ENCODE measurements at places on chromosomes 7 and 10. TPM values are rescaled to one million over a fixed set of nuclear protein-coding genes. Genes with fewer than 3 reads are reported as not detected.

- no peaks in the 10 kb centered on the region for H3K36me3 ChIP-seq
- no peaks in the 10 kb centered on the region for H3K27me3 ChIP-seq
- H3K27ac ChIP-seq, result peak overlapping the region; percentile 90
- H3K4me1 ChIP-seq, result peaks cover 5% of the 10 kb centered on the region
Observed at GRCh38 chr10:4826792-4827324, 851 bp downstream of the AKR1E2 start.

DNA sequence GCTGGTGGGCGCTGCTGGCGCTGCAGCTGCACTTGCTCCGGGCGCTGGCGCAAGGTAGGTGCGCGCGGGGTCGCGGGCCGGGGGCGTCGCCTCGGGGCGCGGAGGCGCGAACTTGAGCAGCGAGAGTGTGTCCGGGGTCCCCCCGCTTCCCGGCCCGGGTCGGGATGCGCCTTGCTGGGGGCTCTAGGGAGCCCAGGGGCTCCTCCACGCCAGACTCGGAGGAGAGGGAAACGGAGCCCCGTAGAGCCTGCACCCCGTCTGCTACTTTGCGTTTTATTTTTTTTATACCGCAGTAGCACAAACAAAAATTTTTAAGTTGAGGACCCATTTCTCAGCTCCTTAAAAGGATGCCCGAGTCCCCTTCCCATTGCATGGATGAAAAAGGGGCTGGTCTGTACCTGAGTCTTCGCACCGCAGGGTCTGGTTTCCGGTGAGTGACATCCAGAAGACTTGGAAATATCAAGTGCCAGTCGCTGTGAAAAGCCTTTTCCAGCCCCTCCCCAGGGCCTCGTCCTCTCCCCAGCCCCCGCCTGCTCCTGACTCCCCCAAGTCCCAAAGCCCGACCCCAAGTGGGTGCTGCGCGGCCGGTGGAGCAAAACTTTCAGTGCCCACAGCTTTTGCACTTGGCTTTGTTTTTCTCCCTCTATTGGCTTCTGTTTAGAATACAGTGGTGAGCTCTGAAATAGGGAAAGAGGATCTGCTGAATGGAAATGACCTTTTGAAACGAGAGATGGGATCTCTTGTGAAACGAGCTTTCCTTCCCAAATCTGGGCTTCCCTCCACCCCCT is 973 bp downstream of the SDK1 start:
- H3K27ac ChIP-seq, result peak overlapping the region; percentile 79
- DNase-seq, result no peak

GRCh38 chr10:72065439-72066025 is 22.8 kb downstream of the SPOCK2 start:
- no peak overlapping the region for H3K4me3 ChIP-seq
- H3K4me1 ChIP-seq, result no peaks in the 10 kb centered on the region
- H3K36me3 ChIP-seq, result no peaks in the 10 kb centered on the region
- H3K27me3 ChIP-seq, result no peaks in the 10 kb centered on the region

DNA sequence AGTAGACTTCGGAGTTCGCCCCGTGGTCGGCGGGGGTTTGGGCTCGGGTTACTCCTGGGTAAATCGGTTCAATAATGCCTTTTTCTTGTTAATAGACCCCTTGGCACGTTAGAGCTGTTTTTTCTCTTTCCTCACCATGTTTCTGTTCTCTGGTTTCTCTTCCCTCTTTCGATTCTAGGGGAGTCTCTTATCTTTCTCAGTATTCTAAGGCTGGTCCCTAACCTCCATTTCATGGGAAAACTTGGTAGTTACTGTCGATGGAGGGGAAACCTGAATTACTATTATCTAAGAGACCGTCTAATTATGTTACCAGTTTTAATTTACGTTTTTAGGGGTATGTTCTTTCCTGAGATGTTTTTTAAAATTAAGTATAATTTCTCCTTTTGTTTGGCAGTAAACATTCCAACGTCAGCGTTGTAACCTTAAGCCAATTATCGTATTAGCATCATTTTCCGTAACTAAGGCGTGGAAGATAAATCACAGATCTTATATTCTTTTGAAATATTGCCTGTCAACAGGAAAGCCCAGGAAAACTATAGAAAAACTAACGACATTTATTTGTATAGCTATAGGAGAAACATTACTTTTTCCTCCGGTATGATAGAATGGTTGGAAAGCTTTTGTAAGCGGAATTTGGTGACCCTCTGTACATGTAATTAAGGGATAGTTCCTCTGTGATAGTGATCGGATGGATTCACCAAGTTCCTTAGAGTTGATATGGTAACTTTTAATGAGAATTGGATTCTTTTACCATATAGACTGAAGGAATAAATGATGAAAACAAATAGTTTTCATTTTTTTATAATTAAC is 847 bp downstream of the BTAF1 start:
- no peaks in the 10 kb centered on the region for H3K27me3 ChIP-seq
- peak overlapping the region; percentile 89 for H3K4me3 ChIP-seq
- peaks cover 13% of the 10 kb centered on the region for H3K4me1 ChIP-seq
- H3K36me3 ChIP-seq, result no peaks in the 10 kb centered on the region
- DNase-seq, result no peak

DNA sequence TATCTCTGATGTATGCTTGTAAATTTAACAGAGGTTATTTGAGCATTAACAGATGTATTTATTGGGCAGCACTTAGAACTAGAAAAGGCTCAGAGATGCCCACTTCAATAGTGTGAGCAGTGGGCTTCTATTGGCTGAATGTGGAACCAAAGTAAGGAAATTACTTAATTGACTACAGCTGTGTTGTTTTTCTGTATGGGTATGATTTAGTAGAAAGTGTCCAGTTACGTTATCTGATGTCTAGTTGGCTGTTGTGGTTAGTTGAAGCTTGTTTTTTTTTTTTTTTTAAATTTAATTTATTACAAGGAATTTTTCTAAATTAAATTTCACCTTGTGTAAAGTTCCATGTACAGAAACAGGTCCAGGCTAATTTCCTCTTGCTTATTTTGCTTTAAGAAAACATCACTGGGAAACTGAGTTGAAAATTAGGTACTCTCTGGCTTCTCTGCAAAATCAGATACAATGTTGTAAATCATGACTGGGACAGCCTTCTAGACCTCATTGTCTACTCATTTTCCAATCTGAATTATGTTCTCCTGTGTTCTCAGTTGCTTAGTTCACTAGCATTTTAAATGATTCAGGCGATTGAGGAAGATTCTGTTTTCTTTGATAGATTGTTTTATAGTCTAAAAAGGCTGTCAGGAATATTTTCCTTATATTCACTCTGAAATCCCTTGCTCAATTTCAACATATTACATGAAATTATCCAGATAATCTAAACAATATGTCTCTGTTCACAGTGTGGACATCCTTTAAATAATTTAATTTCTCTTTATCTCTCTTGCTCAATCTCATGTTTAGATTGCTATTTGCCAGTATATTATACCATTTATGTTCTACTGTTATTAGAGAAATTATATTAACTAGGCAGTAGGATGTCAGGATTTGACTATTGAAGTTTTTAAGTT is 53.0 kb downstream of the PHF14 start:
- DNase-seq, result no peak
- no peak overlapping the region for H3K27ac ChIP-seq
- peaks cover 18% of the 10 kb centered on the region for H3K36me3 ChIP-seq
- no peaks in the 10 kb centered on the region for H3K27me3 ChIP-seq
- H3K4me1 ChIP-seq, result no peaks in the 10 kb centered on the region

GRCh38 chr10:82211346-82211745 is 336.4 kb downstream of the NRG3 start:
- no peak overlapping the region for H3K4me3 ChIP-seq
- H3K27ac ChIP-seq, result no peak overlapping the region
- H3K4me1 ChIP-seq, result no peaks in the 10 kb centered on the region
- no peaks in the 10 kb centered on the region for H3K27me3 ChIP-seq

GRCh38 chr7:55427342-55427741 is 62.2 kb downstream of the LANCL2 start:
- no peak overlapping the region for H3K27ac ChIP-seq
- peaks cover 15% of the 10 kb centered on the region for H3K36me3 ChIP-seq
- H3K27me3 ChIP-seq, result no peaks in the 10 kb centered on the region
- H3K4me3 ChIP-seq, result no peak overlapping the region
- DNase-seq, result no peak
- H3K4me1 ChIP-seq, result no peaks in the 10 kb centered on the region

DNA sequence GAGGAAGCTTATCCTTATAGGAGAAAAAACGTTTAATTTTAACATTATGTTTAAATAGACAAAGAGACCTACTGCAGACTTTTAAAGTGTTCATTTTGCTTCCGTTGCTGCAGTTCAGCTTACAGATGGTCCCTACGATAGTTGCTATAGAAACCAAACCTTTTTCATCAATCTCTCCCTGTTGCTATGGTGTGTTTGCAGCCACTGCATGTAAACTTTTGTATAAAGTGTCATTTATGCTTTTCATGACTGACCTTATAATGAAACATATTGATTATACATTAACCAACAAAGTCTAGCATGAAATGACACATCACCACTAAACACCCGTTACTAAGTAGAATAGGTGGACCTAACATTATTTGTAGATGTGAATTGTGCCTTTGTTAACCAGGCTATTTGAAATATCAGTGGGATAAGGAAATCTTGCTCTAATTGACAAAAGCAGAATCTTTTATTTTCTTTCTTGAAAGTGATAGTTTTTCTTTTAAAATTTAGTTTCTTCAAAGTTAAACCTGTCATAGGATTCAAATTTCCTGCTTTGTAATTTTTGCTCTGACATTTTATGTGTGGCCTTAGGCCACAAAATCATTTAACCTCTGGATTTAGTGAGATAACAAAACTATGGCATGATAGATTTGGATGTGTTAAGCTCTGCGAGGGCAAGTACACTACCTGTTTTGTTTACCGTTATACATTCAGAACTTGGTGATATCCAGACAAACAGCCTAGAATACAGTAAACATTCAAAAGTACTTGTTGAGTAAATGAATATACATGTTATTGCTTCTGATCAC is 64.0 kb downstream of the CACNB2 start:
- no peaks in the 10 kb centered on the region for H3K27me3 ChIP-seq
- H3K27ac ChIP-seq, result no peak overlapping the region
- H3K4me3 ChIP-seq, result no peak overlapping the region
- DNase-seq, result no peak
- no peaks in the 10 kb centered on the region for H3K36me3 ChIP-seq

DNA sequence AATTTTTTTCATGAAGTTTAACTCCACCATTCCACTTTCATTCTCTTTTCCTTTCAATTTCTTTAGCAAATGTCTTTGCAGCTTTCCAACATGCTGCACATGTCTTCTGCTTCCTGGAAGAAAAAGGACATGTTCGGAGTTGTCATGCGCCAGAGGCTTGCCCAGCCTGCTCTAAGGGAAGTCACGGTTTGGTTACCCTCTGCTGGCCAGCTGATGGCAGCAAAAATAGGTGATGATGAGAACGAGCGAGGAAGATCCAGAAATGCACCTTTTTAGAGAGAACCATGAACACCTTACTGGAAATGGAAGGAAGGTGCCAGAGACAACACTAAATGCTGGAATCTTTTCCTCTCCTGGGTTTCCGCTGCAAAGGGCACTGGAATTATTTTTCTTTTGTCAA is 4.9 kb upstream of the ZSCAN21 start:
- no peak overlapping the region for H3K4me3 ChIP-seq
- H3K27ac ChIP-seq, result no peak overlapping the region
- no peak for DNase-seq
- H3K27me3 ChIP-seq, result no peaks in the 10 kb centered on the region
- H3K4me1 ChIP-seq, result peaks cover 3% of the 10 kb centered on the region

DNA sequence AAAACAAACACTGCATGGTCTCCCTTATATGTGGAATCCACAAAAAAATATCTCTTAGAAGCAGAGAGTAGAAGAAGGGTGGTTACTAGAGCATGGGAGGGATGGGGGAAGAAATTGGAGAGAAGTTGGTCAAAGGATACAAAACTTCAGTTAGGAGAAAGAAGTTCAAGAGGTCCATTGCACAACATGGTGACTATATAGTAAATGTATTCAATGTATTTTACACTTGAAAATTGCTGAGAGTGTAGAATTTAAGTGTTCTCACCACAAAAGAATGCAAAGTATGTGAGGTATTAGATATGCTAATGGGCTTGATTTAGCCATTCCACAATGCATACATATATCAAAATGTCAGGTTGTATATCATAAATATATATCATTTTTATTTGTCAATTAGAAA is 232.0 kb upstream of the CELF2 start:
- H3K4me1 ChIP-seq, result no peaks in the 10 kb centered on the region
- H3K4me3 ChIP-seq, result no peak overlapping the region
- no peaks in the 10 kb centered on the region for H3K27me3 ChIP-seq
- H3K36me3 ChIP-seq, result no peaks in the 10 kb centered on the region

- H3K4me3 ChIP-seq, result no peak overlapping the region
- H3K36me3 ChIP-seq, result no peaks in the 10 kb centered on the region
- DNase-seq, result no peak
Observed at GRCh38 chr10:130807096-130807495, 504.4 kb downstream of the TCERG1L start.

GRCh38 chr7:78476851-78477405 is 678.4 kb downstream of the PHTF2 start:
- no peaks in the 10 kb centered on the region for H3K36me3 ChIP-seq
- no peaks in the 10 kb centered on the region for H3K27me3 ChIP-seq
- H3K27ac ChIP-seq, result no peak overlapping the region
- H3K4me3 ChIP-seq, result no peak overlapping the region
- H3K4me1 ChIP-seq, result peaks cover 9% of the 10 kb centered on the region
- no peak for DNase-seq

GRCh38 chr7:1526271-1526754 is 4.2 kb upstream of the MAFK start:
- no peaks in the 10 kb centered on the region for H3K27me3 ChIP-seq
- H3K4me1 ChIP-seq, result peaks cover 8% of the 10 kb centered on the region
- no peaks in the 10 kb centered on the region for H3K36me3 ChIP-seq
- no peak overlapping the region for H3K27ac ChIP-seq

ANKRD7 gene
- total RNA-seq, result not detected

PRF1 gene
- 6.2 TPM for total RNA-seq

IFIT1B gene
- not detected for total RNA-seq

LBX1 gene
- total RNA-seq, result not detected

MALRD1 gene
- not detected for total RNA-seq

ATE1 gene
- total RNA-seq, result 6.9 TPM
